HCEC 1CT (cell line): ENCODE measurements at places on chromosomes 7 and 10.

- DNase-seq, result peak; percentile 52
These were observed 1.4 kb downstream of the FBXW4 start for GRCh38 chr10:101693651-101693977.

- peak; percentile 50 for DNase-seq
These were observed 45.7 kb upstream of the HSPA12A start for GRCh38 chr10:116787893-116788665.

DNA sequence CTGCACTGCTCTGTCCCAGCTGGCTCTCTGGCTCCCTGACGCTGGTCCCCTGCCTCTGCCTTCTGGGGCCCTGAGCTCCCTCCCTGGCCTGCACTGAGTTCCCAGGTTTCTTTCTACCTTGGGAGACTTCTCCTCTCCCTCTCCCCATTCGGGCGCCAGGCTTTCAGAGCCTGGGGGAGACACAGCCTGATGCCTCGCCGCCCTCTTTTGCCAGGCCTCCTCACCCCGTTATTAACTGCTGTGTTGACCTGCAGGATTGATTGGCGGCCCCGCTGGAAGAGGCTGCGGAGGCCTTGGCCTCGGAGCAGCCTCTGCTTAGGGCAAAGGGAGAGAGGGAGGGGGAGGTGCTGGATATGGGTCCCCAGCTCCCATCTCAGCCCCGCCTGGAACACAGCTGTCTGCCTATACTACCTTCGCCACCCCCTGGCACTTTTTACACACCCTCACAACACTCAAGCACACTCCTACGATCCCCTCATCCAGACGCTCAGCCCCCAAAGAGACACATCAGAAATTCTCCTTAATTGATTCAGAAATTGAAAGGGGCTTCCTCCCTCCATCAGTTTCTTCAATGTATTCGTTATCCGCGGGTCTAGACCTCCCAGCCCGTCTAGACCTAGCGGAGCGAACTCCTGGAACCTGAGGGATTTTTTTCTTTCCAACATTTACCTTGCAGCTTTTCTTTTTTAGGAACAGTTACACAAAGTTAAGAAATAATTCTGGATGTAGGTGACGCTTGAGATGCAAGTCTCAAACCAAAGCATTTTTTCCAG lies 7.1 kb upstream of the PAX2 start:
- DNase-seq, result no peak

GRCh38 chr7:92874567-92874966 lies 38.2 kb upstream of the CDK6 start:
- DNase-seq, result no peak

GRCh38 chr7:30280631-30281030 lies 3.8 kb upstream of the ZNRF2 start:
- no peak for DNase-seq

GRCh38 chr7:30988351-30989005 lies 24.7 kb downstream of the GHRHR start:
- DNase-seq, result no peak

GRCh38 chr7:36303202-36304098 lies 86.2 kb upstream of the ANLN start:
- DNase-seq, result peak; percentile 82

GRCh38 chr10:31393844-31394243 lies 74.8 kb downstream of the ZEB1 start:
- no peak for DNase-seq

DNA sequence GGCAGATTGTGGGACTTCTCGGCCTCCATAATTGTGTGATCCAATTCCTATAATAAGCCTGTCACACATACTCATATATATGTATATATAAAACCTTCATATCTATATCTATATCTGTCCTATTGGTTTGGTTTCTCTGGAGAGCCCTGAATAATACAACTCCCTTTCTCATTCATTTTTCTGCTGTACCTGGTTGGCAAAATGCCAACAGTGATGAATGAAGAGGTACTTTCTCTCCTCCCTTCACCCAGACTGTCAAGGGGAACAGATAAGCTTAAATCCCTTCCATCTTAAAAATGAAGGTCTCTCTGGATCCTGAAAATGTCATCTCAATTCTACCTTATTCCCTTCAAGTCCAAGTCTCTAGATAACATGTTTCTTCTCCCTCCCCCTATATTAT lies 60.3 kb upstream of the FOXP2 start:
- DNase-seq, result no peak

GRCh38 chr7:10643545-10643944 lies 330.1 kb upstream of the PHF14 start:
- no peak for DNase-seq

GRCh38 chr7:44155191-44156185 lies 14.4 kb upstream of the MYL7 start:
- no peak for DNase-seq

DNA sequence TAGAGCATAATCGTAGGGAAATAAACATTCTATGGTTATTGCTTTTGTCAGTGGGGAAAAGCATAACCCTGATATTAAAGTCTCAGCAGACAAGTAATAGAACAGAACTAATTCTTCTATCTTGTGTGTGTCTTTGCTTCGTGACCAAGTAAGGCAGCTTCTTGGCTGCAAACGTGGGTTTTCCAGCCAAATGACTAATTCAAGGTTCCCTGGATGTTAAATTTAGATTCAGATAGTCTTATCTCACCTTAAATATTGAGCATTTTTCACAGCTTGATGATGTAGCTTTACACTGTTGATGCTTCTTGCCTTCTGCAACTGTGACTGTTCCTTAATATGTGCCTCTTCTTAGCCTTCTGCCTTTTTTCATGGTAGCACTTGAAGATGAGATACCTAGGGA lies 113.0 kb downstream of the EXOC4 start:
- DNase-seq, result peak; percentile 44

DNA sequence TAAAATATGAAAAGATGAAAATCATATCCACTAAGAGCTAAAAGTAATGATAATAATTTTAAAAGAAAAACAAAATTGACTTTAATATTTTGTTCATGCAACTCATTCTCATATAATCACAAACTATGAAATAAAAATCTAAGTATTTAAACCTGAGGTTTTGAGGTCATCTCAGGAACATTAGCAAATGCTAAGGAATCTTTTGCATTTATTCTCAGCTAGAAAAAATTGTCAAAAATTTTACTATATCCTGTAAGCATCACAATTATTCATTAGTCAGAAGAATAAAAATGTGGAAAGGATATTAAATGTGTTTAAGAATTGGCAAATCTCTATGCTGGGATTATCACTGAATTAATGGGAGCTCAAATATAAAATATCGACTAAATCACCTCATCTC lies 36.8 kb upstream of the TAX1BP1 start:
- DNase-seq, result no peak

- no peak for DNase-seq
These were observed 76.1 kb downstream of the LRRC17 start for GRCh38 chr7:102988631-102989560.

GRCh38 chr10:19904202-19904661 lies 88.0 kb downstream of the PLXDC2 start:
- DNase-seq, result no peak

DNA sequence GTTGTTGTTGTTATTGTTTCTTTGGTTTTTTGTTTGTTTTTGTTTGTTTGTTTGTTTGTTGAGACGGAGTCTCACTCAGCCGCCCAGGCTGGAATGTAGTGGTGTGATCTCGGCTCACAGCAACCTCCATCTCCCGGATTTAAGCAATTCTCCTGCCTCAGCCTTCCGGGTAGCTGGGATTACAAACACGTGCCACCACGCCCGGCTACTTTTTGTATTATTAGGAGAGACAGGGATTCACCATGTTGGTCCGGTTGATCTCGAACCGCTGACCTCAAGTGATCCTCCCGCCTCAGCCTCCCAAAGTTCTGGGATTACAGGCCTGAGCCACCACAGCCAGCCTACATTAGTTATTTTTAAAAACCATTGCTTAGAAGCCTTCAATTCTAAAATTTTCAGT lies 45.0 kb downstream of the FOXP2 start:
- DNase-seq, result no peak

DNA sequence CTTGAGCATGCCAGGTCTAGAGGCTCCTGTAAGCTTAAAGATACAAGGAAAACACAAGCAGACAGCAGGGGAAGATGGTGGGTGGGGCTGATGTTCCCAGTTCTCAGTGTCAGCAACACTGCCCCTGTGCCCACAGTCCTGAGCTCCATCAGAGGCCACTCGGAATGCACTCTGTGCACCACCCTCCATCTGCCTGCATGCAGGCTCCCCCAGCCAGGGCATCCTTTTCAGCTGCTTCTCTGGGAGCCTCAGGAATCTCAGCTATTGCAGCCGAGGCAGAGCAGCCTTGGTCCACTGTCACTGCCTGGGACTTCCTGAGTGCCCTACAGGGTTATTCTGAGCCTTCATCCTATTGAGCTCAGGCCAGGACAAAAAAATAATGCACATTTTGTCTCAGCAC lies 22.2 kb downstream of the LBX1 start:
- DNase-seq, result no peak

GRCh38 chr7:20299647-20300312 lies 30.9 kb upstream of the ITGB8 start:
- no peak for DNase-seq

DNA sequence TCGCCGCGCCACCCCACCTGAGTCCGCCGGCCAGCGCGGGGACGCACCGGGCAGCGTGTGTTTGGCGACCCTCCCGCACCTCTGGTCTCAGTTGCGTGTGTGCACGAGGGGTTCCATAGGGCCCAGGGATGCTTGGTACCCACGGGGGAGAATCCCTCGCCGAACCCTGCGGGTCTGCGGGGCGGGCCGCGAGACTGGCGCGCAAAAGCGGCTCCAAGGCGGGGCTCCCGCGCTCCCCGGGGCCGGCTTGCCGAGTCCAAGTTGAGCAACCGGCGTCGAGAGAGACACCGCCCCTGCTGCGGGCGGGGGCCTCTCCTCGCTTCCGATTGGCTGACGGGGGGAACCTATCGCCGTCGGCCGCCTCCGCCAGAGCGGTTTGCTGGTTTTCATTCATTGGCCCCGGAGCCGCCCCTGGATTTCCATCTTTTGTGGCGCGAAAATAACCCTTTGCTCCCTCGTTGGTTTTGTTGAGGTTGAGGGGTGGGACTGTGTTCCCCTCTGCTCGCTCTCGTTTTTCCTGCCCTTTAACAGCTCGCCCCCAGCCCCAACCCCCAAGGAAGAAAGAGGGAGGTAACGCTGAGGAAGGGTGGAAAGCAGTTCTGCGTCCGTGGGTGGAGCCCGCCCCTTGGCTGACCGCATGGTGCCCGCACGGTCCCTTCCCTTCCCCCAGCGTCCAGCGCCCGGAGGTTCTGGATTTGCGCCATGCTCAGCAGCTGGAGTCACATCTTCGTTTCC lies 4.0 kb upstream of the IGF2BP3 start:
- DNase-seq, result peak; percentile 98

GRCh38 chr7:124781907-124782734 lies 16.5 kb upstream of the GPR37 start:
- DNase-seq, result no peak

- DNase-seq, result no peak
These were observed 33.7 kb downstream of the ZNF37A start for GRCh38 chr10:38127812-38128211.

- no peak for DNase-seq
These were observed 174.5 kb upstream of the AKR1E2 start for GRCh38 chr10:4651404-4652037.

DNA sequence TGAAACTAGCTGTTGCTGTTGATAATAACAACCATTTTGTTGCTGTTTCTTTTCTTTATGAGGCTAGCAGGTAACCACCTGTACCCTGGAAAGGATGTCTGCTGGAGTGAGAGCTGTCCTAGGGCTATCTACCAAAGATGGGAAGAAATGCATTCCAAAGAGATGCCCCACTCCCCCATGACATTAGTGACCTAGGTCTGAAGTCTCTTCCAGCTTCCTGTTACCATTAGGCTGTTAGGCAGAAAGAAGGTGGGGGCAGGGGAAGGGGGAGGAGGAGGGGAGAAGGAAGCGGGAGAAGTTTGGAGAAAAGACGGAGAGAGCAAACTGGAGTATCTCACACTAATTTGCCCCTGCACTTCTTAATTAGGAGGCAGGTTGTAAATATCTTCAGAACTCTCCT lies 118.5 kb downstream of the ABLIM1 start:
- DNase-seq, result no peak

GRCh38 chr7:35380739-35381224 lies 126.9 kb upstream of the TBX20 start:
- DNase-seq, result no peak

DNA sequence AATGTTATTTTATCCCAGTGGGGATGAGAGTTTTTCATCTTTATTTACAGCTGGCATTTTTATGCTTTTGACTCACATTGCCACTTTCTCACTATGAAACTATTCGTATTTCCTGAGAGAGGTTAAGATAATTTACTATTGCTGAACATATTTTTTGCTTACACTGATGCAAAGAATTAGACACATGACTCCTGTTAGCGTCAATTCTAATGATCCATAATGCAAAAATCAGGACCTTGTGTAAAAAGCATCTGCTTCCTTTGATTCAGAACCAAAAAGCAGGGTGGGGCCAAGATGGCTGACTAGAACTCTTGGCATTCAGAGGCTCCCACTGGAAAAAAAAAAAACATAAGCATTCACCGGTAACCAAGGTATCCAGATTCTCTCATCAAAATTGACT lies 464.8 kb downstream of the SEMA3D start:
- peak; percentile 78 for DNase-seq

DNA sequence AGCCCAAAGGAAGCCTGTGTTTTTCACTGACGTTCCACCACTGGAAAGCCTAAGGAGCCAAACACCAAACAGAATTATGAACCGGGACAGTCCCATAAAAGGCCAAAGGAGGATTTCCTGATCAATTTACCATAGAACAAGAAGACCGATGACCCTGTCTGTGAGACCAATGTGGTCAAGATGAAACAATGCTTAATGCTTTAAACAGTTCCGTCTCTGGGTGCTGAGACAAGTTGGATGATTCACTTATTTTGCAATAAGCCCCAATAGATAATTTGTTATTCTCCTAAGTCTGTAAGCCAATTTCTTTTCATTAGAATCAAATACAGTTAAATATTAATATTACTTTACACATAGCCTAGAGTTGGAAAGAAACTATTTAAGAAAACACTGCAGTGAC lies 134.9 kb downstream of the MICU1 start:
- DNase-seq, result peak; percentile 61

DNA sequence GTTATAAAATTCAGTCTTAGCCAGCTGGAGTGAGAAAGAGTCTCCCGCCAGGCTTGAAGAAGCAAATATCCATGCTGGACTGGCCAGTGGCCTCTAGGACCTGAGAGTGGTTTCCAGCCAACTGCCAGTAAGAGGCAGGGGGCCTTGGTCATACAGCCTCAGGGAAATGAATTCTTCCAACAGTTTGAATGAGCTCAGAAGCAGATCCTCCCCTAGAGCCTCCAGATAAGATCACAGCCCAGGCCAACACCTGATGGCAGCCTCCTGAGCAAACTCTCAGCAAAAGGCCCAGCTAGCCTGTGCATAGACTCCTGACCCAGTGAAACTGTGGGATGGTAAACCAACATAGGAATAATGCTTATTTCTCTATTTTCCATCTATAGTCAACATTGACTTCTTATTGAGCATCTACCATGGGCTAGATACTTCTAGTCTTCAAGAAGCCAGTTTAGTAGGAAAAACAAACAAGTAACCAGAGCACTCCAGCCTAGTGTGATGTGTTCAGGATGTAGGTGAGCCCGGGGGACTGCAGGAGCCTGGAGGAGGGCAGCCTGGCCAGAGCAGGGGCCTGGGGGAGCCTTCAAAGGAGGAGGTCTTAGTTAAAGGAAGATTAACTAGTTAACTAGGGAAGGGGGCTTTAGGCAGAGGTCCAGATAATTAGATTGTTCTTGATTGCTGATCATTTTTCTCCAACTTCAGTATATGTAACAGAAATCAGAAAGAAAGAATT lies 115.4 kb upstream of the ADO start:
- DNase-seq, result no peak
